ENCODE measurements at places on chromosomes 11 and 22.

DNA sequence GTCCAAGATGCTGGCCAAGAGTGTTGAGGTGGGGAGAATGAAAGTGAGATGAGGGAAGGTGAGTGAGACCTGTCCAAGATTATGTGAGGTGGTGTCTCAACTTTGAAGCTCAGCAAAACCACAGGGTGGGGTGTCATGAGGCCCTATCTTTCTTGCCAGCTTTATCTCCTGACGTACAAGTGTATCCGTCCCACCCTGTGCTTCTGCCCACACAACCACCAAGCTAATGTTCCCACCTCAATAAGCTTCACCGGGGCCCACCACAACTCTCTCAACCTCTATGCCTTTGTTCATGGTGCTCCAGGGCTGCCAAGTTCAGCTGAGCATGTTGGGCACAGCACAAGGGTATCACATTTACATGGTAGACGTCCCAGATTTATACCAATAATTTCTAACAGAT, 7.1 kb upstream of the TPST2 start:
- DNase-seq, result no peak

DNA sequence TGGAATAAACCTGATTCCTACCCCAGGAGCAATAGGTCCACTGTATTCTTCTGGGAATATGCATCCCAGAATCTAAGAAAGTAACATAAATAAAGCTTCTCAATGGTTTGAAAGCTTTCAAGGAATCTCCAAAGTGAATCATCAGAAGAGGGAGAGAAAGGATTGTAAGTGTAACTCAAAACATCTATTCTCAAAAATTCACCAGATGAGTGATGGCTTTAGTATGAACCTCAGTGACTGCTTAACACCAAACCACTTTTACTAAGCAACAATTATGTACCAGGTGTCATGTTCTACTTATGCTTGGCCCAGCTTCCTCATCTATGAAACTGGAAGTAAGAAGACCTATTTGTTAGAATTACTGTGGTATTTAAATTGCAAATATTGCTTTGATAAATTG, 7.4 kb downstream of the RAB38 start:
- DNase-seq, result no peak

DNA sequence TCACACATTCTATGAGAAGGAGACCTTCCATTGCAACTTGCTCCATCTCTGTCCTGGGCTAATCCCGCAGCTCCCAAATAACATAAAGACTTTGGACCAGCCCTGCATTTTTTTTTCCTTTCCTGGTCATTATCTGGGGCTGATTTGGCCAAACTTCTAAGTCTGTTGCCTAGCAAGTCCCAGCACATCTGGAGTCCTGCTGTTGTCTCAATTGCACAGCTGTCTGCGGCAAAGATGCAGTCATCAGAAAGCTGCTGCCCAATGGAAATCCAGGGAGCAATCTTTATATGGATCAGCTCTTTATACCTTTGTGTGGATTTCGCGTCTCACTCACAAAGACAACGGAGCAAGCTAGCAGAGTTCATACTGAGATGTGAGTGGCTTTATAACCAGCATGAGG, 105.9 kb downstream of the NXPE2 start:
- DNase-seq, result no peak

GRCh38 chr11:83403691-83404389, 117.7 kb upstream of the CCDC90B start:
- no peak for DNase-seq

DNA sequence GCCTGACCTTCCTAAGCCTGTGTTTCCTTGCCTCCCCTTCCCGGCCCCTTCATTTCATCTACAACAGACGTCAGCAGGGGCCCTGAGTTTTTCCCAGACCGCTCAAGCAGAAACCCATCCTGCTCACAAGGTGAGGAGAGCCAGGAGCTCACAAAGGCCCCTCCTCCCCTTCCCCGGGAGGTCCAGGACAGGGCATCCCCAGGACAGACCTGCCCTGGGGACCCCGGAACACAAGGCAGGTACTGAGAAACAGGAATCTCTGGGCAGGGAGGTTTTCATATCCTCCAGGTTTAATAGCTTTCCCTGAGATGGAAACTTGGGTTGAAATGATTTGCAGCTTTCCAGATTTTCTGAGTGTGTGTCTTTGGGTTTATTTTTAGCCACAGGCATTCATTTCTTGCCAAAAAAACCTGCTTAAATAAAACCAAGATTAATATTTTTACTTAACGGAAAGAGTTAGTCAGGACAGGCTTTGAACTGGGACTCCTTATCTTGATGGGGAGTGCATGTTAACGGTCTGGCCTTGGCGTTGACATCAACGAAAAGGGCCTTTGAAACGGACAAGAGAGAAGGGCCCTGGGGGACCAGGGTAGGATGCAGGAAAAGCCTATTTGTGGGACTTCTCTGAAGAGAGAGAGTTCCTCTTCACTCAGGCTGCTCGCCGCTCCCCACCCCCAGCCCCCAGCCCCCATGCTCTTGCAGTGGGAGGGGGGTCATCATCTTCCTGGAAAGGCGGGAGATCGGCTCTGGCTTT, 38.5 kb downstream of the TIMP3 start:
- DNase-seq, result no peak

GRCh38 chr11:66101066-66101464, 31.0 kb downstream of the PACS1 start:
- DNase-seq, result no peak

DNA sequence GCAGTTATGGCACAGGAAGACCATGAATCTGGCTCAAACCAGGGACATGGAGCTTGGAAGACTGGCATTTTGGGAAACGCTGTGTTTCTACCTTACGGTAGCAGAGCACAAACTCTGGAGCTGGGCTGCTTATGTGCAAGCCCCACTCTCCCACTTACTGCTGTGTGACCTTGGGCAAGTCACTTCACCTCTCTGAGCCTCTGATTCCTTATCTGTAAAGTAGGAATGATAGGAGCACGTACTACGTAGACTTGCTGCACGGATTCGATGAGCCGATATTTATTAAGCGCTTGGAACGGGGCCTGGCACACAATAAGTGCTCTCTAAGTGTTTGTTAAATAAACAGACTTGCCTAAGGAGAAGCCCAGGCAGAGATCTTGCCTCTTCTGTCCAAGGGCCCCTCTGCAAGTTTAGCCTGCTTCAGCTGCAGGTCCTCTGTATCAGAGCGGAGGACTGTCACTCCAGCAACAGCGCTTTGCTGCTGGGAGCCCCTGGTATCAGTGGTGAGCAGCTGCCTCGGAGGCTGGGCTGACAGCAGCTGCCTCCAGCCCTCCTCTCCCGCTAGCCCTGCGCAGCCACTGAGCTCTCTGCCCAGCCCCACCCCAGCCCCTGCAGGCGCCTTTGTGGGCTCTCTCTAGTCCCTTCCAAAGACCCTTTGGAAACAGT, 96.9 kb upstream of the ANO1 start:
- DNase-seq, result no peak

DNA sequence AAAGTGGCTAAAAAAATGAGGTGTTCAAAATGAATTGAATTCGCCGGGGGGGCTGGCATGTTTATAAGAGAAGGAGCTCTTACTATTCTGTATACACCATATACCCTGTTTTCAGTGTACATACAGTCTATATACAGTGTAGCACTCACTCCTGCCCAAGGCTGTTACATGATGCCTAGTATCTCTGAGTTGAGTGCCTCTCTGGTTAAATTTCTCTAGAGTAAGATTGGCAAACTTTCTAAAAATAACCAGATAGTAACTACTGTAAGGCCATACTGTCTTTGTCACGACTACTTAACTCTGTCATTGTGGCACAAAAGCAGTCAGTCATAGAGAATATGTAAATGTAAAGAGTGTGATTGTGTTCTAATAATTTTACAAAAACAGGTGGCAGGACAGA, 58.1 kb downstream of the PHF21A start:
- DNase-seq, result no peak

DNA sequence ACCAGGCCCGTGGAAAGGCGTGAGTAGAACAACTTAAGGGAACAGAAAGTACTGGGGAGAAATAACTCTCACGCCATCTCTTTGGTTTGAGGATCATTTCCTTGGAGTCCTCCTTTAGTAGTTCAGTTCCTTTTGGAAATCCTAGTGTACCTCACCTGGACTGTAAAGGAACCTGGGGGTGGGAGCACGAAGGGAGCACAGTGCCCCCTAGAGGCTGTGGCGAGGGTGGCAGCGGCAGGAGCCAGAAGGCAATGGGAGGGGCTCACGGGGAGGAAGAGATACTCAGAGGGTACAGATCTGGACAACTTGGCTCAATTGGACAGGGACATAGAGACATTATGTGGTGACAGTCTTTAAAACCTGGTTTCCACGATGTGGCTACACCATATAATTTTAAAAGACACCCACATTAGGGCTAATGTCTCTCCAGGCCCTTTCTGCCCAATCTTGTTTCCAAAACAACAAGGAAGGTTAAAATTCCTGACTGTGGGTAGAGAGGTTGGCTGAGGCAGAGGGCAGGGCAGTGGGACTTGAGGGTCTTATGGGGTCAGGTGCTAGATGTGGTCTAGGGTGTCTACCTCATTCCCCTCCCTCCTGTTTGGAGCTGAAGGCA, 87.0 kb downstream of the CSNK2A3 start:
- peak; percentile 44 for DNase-seq

GRCh38 chr11:86046116-86046515, 22.8 kb downstream of the PICALM start:
- no peak for DNase-seq

GRCh38 chr11:114354076-114354475, 46.2 kb downstream of the C11orf71 start:
- DNase-seq, result no peak

- DNase-seq, result no peak
Measured at GRCh38 chr11:87972133-87972532, 203.1 kb downstream of the RAB38 start.

GRCh38 chr11:88050247-88050646, 125.0 kb downstream of the RAB38 start:
- DNase-seq, result no peak

- no peak for DNase-seq
Measured at GRCh38 chr11:9616042-9616675, 42.7 kb downstream of the WEE1 start.

DNA sequence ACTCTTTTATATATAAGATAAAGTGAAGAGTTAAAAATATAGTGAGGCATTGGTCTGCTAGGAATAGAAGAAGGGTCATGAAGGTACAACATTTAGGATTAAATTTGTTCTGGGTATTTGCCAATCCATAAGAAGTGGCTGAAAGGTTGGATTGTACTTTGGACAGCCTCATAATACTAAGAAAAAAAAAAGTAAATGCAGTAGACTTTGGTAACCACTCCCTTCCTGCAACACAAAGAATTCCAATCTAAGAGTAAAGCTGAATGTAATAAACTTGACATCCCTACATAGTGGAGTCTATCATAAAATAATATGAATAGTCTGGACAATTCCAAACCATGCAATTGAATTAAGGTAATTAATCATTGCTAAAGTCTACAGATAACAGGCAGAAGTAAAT, 2294.4 kb downstream of the LRRC4C start:
- no peak for DNase-seq

DNA sequence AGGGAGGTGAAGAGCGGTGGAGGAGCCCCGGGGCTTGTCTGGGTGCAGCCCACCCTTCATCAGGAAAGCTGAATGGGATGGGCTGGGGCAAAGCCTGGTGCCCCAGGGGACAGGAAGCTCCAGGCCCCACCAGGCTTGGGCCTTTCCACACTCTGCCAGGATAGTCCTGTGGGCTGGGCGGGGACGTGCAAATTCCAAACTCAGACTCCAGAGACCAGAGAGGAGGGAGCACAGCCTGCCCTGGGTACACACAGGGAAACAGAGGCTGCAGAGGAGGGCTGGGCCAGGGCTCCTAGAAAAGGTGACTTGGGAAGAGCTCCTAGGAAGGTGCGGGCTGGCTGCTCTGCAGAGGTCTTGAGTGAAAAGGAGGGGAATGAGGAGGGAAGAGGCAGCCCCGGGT, 124.7 kb downstream of the MED15 start:
- no peak for DNase-seq

Data from CD4-positive, alpha-beta T cell treated with Interleukin-6 at 100 ng/mL for 8 hours (primary cell).